ENCODE measurements at places on chromosomes 11 and 22.

DNA sequence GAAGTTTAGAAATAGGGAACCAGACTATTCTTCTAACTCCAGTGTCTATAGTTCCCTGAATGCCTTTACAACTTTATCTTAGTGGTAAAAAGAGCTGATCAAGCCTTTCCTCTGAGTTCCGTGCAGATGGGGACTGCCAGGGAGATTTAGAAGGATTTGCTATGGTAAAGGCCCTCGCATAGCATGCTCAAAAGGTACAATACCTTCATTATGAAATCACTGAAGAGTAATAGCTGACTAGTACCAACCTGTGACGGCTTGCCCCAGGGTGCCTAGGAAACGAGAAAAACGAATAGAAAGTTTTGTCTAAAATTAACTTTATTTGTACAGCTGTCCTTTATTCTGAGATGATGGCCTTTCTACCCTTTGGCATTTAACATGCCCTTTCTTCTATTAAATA lies 150.1 kb upstream of the ARHGAP42 start:
- no peak for DNase-seq

DNA sequence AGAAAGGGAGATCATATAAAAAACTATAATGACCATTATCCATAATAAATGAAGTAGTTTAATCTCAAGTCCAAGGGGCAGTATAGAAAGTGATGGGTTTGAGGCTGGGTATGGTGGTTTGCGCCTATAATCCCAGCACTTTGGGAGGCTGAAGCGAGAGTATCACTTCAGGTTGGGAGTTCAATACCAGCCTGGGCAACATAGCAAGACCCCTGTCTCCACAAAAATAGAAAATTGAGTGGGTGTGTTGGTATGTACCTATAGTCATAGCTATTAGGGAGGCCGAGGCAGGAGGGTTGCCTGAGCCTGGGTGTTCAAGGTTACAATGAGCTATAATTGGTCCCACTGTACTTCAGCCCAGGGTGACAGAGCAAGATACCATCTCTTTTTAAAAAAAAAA lies 23.9 kb downstream of the MED17 start:
- DNase-seq, result no peak

- no peak for DNase-seq
Measured at GRCh38 chr11:9459667-9460321, 1.0 kb upstream of the ZNF143 start.

DNA sequence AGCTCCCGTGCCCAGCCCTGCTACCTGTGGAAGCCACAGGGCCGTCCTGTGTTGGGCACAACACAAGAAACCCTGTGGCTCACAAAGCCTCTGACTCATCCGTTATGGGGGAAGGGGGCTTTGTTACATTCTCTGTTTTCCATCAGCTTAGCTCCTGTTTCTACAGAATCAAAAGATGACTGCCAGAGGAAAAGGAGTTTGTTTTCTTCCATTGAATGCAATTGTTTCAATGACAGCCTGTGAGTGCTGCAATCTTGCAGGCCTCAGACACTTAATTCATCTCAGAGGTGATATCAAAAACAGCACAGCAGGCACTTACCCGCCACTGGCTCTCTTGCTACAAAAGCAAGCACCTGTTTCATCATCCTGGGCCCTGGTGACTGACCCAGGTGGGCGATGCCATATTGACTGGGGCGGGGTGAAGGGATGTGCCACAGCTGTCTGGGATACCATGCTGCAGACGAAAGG lies 194.3 kb downstream of the OPCML start:
- DNase-seq, result no peak

DNA sequence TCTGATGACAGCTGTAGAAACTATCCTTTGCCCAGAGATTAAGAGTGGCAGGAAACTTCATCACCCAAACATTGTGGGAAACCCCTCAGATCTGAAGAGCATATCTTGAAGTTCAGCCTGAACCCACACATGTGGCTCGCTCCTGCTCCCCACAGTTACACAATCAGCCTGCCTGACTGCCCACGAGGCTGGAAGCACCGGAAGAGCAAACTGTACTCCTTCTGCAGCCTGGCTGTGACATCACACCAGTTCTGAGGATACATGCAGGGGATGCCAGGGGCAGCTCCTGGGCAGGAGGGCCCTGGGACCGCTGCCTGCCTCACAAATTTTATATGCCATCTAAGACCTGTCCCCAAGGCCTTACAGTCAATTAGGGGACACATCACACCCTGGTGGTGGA lies 444.4 kb downstream of the BUD13 start:
- no peak for DNase-seq

DNA sequence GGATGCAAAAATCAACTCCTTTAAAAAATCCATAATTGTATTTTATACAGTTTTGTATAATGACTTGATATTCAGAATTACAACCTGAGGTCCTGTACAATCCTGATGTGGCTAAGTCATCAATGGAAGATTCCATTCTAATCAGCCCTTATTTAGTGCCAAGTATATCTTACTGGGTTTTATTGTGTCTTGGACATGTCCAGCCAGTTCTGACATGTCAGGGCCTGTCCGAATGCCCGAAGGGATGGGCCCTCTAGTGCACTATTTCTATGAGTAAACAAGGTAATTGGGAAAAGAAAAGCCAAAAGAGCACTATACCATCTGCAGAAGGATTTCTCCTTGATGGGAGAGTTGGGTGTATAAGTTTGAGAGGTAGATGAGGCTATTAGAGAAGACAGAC lies 412.9 kb downstream of the METTL15 start:
- no peak for DNase-seq

DNA sequence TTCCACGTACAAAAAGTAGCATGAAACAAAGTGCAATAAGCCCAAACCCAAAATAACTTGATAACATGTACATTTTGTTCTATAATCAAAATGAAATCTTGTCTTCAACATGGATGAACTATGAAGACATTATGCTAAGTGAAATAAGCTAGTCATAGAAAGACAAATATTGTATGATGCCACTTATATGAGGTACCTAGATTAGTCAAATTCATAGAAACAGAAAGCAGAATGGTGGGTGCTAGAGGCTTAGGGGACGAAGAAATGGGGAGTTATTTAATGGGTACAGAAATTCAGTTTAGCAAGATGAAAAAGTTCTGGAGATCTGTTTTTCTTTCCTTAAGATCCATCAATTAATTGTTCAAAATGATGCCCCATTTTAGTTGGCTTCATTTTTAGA lies 7.5 kb downstream of the PGM2L1 start:
- DNase-seq, result no peak

DNA sequence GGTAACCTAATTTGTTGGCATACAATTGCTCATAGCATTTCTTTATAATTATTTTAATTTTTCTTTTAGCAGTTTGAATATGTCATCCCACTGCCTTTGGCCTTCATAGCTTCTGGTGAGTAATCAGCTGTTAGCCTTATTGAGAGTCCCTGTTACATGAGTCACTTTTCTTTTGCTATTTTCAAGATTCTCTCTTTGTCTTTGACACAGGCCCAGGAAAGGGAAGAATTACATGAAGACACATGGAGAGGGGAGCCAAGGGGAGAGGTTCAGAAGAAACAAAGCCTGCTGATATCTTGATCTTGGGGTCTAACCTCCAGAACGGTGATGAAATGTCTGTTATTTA lies 418.2 kb downstream of the METTL15 start:
- DNase-seq, result peak; percentile 15

DNA sequence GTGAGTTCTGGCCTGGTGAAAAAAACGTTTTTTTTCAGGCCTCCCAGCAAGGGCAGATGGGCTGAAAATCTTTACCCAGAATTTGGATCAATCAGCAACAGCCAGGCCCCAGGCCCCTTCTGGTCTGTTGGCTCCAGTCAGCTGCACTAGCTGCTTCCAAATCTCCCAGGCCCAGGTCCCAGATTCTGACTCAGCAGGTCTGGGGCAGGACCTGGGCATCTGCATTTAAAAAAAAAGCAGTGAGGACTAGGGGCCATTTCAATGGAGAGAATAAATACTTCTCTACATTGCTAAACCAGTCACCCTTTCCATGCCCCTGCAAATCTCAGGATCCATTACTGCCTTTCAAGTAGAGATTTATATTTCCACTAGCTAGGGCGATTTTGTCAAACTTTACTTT lies 4.3 kb downstream of the SLC15A3 start:
- DNase-seq, result no peak

GRCh38 chr22:39185601-39186012 lies 33.1 kb upstream of the CBX7 start:
- peak; percentile 34 for DNase-seq

GRCh38 chr22:27662359-27663301 lies 138.9 kb downstream of the MN1 start:
- no peak for DNase-seq

GRCh38 chr22:38111925-38112355 lies 1.5 kb upstream of the BAIAP2L2 start:
- DNase-seq, result no peak

- DNase-seq, result peak; percentile 25
Measured at GRCh38 chr22:38270091-38270992, 2.5 kb downstream of the TMEM184B start.

- DNase-seq, result no peak
Measured at GRCh38 chr22:23970201-23970641, 3.5 kb downstream of the DDTL start.

GRCh38 chr11:100735949-100736675 lies 49.0 kb downstream of the ARHGAP42 start:
- DNase-seq, result no peak

DNA sequence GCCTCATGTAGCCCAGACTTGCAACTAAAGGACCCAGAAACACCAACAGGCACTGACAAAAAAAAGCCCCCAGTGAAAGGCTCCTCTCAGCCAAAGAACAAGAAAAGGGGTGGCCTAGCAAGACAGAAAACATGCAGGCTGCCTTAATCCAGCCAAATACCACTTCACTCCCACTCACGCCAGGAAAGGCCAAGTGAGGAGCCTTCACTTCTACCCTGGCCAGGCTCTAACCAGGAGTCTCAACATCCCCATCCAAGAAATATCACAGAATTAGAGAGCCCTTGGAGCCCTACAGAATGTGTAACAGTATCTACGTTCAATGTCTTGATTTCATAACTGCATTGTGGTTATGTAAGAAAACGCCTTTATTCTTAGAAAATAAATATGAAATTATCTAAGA lies 149.0 kb downstream of the APOL5 start:
- no peak for DNase-seq

- DNase-seq, result peak; percentile 79
Measured at GRCh38 chr11:94171693-94172440, 43.2 kb downstream of the PANX1 start.

DNA sequence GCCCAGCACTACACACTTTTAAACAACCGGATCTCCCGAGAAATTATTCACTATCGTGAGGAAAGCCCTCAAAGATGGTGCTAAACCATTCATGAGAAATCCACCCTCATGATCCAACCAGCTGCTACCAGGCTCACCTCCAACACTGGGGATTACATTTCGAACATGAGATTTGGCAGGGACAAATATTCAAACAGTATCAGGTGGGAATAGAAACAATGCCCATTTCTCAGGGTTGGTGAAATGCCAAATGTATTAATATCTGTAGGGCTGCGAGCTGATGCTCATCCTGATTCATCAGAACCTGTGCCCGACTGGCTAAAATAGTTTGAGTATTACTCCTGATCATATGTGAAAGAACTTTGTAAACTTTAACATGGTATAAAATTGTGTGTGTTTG lies 15.8 kb upstream of the PTPRJ start:
- DNase-seq, result no peak

DNA sequence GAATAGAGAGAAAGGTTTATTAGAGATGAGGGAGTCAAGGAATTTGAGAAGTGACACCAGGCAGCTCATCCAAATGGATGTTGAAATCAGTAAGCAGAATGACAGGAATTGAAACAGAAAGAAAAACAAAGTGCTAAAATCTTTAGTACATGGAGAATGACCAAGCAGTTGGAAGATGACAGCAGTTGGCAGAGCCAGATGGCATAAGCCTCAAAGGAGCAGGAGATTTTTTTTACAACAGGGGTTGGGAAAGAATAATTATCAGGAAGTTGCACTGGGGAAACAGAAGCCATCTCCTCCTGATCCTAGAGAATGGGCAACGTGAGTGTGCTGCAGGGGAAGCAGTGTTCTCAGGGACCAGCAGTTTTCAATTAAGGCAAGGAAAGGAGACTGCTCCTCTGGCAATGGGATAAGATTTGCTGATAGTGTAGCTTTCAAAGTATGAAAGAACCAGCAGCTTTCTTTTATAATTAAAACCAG lies 28.9 kb downstream of the RAB39A start:
- DNase-seq, result no peak

- DNase-seq, result no peak
Measured at GRCh38 chr11:63375434-63375833, 5.8 kb downstream of the SLC22A9 start.

GRCh38 chr11:71539017-71539416 lies 1.2 kb downstream of the KRTAP5-8 start:
- no peak for DNase-seq

- no peak for DNase-seq
Measured at GRCh38 chr11:111719379-111719778, 46.8 kb downstream of the PPP2R1B start.

GRCh38 chr11:37504060-37504611 lies 906.1 kb upstream of the RAG2 start:
- DNase-seq, result no peak

GRCh38 chr11:76329983-76330382 lies 50.9 kb downstream of the THAP12 start:
- DNase-seq, result no peak

GRCh38 chr22:36055376-36056295 lies 27.0 kb upstream of the RBFOX2 start:
- DNase-seq, result no peak

- DNase-seq, result no peak
Measured at GRCh38 chr11:1348146-1348795, 38.8 kb upstream of the TOLLIP start.

GRCh38 chr22:36439481-36440271 lies 41.8 kb downstream of the TXN2 start:
- peak; percentile 62 for DNase-seq

DNA sequence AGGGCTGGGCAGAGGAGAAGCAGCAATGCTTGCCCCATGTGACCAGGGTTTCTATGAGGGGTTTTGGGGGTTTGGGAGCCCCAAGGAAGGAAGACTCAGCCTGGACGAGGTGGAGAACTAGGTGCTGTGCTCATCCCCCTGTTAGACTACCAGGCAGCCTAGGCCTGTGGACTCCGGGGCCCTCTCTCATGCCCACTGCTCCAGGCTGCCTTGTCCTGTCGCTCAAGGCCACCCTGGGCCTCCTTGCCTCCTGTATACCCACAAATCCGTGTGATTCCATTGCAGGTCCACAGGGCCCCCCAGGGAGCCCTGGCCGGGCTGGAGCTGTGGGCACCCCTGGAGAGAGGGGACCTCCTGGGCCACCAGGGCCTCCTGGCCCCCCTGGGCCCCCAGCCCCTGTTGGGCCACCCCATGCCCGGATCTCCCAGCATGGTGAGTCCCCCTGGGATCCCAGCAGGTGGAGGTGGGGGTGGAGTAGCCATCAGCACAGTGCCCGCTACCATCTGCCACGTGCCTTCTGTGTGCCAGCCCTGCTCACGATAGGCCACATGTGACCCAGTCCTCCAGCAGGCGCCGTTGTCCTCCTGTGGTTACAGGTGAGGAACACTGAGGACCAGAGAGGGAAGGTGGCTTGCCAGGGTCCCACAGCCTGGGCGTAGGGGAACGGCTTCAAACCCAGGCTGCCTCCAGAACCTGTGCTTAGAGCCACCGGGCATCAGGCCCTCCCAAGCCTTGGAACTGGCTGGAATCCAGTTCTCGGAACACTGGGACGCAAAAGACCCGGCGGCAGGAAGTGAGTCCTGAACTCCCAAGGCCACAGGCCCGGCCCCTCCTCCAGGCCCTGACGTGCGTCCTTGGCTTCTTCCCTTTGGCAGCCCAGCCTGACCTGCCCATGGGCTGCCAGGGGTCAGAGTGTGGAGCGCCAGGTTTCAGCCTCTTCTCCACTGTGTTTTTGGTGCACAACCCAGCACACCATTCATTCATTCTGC lies 26.6 kb downstream of the EMID1 start:
- DNase-seq, result no peak

GRCh38 chr11:111237926-111238325 lies 7.6 kb upstream of the POU2AF2 start:
- DNase-seq, result no peak

- no peak for DNase-seq
Measured at GRCh38 chr22:29877620-29878019, 5.4 kb upstream of the MTMR3 start.
